ENCODE measurements at places on chromosomes 1 and 21. TPM values are rescaled to one million over a fixed set of nuclear protein-coding genes. Genes with fewer than 3 reads are reported as not detected.

DNA sequence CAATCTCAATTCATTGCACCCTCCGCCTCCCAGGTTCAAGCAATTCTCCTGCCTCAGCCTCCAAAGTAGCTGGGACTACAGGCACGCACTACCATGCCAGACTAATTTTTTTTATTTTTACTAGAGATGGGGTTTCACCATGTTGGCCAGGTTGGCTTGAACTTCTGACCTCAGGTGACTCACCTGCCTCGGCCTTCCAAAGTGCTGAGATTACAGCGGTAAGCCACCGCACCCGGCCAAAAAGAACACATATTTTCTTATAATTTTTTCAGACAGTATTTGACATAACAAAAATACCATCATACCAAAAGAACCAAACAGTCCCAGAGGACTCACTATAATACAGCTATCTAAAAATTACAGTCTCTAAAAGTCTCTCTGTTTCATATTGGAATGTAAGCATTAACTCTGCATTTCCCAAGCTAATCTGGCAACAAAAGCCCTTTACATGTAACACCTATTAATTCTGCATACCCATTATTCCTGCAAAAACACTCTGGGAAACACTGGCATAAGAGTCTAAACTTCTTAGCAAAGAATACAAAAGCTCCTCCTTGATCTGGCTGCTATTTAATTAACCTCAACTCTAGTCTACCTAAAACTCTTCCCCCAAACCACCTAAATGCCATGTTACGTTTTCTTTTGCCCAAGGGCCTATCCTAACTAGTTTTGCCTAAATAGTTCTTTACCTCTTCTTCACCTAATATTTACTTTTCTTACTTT, 26.9 kb downstream of the WDR26 start:
- no peak for DNase-seq
- H3K27me3 ChIP-seq = no peaks in the 10 kb centered on the region
- no peaks in the 10 kb centered on the region for H3K4me1 ChIP-seq
- H3K36me3 ChIP-seq = peaks cover 43% of the 10 kb centered on the region
- H3K27ac ChIP-seq = no peak overlapping the region
- no peak overlapping the region for H3K4me3 ChIP-seq

DNA sequence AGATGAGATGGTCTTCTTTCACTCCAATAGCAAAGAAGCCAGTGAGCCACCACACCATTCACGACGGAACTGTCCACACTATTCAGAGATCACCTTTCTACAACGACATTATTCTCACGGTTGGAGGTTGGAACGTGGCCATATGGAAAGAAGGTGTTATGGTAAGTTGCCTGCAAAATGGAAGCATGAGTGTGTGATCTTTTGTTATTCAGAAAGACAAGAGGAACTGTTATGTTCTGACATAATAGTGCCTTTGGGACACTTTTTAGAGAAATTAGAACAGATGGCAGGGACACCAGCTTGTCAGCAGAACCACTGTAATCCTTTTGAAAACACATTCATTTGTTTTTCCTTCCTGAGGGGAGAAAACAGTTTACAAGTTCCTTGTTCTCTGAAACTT, 75.8 kb upstream of the MCOLN3 start:
- DNase-seq = peak; percentile 54
- H3K36me3 ChIP-seq = no peaks in the 10 kb centered on the region
- H3K4me1 ChIP-seq = no peaks in the 10 kb centered on the region
- H3K4me3 ChIP-seq = no peak overlapping the region
- H3K27me3 ChIP-seq = no peaks in the 10 kb centered on the region

DNA sequence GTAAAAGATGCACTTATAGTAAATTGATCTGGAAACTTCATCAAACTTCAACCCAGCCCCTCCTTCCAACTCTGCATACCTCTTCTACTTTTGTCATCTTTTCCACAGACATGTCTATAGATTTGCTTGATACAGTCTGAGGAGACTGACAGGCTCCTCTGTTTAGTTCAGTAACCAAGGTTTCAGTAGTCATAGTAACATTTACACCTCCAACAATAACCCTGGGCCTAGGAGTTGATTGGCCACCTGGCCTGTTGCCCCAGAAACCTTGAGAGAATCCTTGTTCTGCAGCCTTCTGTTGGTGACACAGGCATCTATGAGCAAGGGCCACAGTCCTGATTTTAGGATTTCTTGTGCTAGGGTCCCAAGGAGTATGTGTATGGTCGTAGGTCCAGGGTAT, at the start of gene CFAP141:
Gene CFAP141, minus strand, starts transcription at position 138 of the 400 bp plus-strand sequence. Its CDS starts 26 bp downstream, at position 112.
- no peak for DNase-seq
- H3K4me1 ChIP-seq = no peaks in the 10 kb centered on the region
- no peak within 1 kb of the TSS for H3K4me3 ChIP-seq
- peaks cover 47% of the 10 kb centered on the region for H3K36me3 ChIP-seq
- no peak within 1 kb of the TSS for H3K27ac ChIP-seq
- H3K27me3 ChIP-seq = no peaks in the 10 kb centered on the region

FCRL3 gene
- not detected for total RNA-seq

SLFNL1 gene
- total RNA-seq = 0.59 TPM

GRCh38 chr1:66311628-66312027, 222.3 kb upstream of the SGIP1 start:
- no peaks in the 10 kb centered on the region for H3K36me3 ChIP-seq
- no peak overlapping the region for H3K4me3 ChIP-seq
- no peaks in the 10 kb centered on the region for H3K27me3 ChIP-seq
- H3K27ac ChIP-seq = no peak overlapping the region

ANGPTL3 gene
- not detected for total RNA-seq

GRCh38 chr1:236204039-236204438, 61.7 kb downstream of the GPR137B start:
- DNase-seq = no peak
- peaks cover 10% of the 10 kb centered on the region for H3K4me1 ChIP-seq
- H3K27ac ChIP-seq = peak overlapping the region; percentile 40
- no peaks in the 10 kb centered on the region for H3K36me3 ChIP-seq
- no peaks in the 10 kb centered on the region for H3K27me3 ChIP-seq

GRCh38 chr1:79497193-79497773, 490.8 kb upstream of the ADGRL4 start:
- no peaks in the 10 kb centered on the region for H3K36me3 ChIP-seq
- no peak overlapping the region for H3K27ac ChIP-seq
- no peaks in the 10 kb centered on the region for H3K27me3 ChIP-seq
- no peak for DNase-seq
- H3K4me3 ChIP-seq = no peak overlapping the region

- peaks cover 45% of the 10 kb centered on the region for H3K36me3 ChIP-seq
- no peak overlapping the region for H3K4me3 ChIP-seq
- no peak for DNase-seq
- peaks cover 14% of the 10 kb centered on the region for H3K27me3 ChIP-seq
Measured at GRCh38 chr1:1351511-1352427, 2.6 kb upstream of the DVL1 start.

FALEC gene
- 1.2 TPM for total RNA-seq

DNA sequence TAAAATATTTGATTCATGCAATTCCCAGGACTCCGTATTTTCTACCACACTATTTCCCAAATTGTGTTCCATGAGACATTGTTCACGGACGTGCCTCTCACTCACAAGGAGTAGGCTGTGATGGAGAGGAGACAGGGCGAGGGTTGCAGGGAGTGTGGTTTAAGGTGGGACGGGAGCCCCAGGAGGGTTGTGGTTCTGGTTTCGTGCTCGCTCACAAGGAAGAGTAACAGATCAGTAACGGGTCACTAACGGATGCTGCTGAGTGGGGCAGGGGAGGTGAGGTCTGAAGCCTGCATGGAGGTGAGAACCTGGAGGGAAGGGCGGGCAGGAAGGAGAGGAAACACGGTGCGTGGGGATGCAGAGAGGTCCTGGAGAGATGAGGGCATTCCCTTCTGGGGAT, 28.8 kb downstream of the TFF3 start:
- no peak overlapping the region for H3K4me3 ChIP-seq
- no peaks in the 10 kb centered on the region for H3K27me3 ChIP-seq
- peaks cover under 1% of the 10 kb centered on the region for H3K4me1 ChIP-seq
- peaks cover 66% of the 10 kb centered on the region for H3K36me3 ChIP-seq
- H3K27ac ChIP-seq = no peak overlapping the region

DNA sequence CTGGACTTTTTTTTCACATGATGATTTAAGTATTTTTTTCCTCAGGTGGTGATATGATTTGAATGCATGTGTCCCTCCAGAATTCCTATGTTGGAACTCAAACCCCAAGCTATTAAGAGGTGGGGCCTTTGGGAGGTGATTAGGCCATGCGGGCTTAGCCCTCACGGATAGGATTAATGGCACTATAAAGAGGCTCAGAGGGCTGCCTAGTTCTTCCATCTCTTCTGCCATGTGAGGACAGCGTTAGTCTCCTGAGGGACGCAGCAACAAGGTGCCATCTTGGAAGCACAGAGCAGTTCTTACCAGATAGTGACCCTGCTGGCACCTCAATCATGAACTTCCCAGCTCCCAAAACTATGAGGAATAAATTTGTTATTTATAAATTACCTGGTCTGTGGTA, 18.3 kb upstream of the RBBP5 start:
- H3K27ac ChIP-seq = no peak overlapping the region
- H3K27me3 ChIP-seq = no peaks in the 10 kb centered on the region
- H3K4me1 ChIP-seq = peaks cover 7% of the 10 kb centered on the region
- H3K36me3 ChIP-seq = no peaks in the 10 kb centered on the region

PALMD gene
- total RNA-seq = 12.1 TPM

DNA sequence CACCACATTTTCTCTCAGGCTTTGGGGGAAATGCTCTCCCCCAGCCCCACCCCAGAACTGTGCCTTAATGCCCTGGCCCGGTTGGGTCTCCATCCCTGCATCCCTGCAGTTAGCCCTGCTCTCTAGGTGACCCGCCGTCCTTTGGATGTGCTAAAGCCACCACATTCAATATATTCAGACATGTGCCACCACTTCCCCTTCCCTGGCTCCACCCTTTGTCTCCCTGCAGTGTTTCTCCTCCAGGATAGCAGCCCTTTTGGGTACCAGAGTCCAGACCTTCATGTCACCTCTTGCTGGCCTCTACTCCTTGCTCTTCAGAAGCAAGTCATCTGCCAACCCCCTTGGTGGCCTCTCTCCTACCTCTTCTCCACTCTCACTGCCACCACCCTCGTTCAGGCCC, 41.8 kb downstream of the RUNX1 start:
- H3K27ac ChIP-seq = no peak overlapping the region
- H3K4me3 ChIP-seq = no peak overlapping the region
- no peaks in the 10 kb centered on the region for H3K4me1 ChIP-seq
- no peaks in the 10 kb centered on the region for H3K36me3 ChIP-seq
- no peaks in the 10 kb centered on the region for H3K27me3 ChIP-seq

GUCA2B gene
- total RNA-seq = not detected

GRCh38 chr1:206952171-206952570, 5.9 kb upstream of the PIGR start:
- no peak overlapping the region for H3K27ac ChIP-seq
- H3K4me3 ChIP-seq = no peak overlapping the region
- no peaks in the 10 kb centered on the region for H3K36me3 ChIP-seq

DNA sequence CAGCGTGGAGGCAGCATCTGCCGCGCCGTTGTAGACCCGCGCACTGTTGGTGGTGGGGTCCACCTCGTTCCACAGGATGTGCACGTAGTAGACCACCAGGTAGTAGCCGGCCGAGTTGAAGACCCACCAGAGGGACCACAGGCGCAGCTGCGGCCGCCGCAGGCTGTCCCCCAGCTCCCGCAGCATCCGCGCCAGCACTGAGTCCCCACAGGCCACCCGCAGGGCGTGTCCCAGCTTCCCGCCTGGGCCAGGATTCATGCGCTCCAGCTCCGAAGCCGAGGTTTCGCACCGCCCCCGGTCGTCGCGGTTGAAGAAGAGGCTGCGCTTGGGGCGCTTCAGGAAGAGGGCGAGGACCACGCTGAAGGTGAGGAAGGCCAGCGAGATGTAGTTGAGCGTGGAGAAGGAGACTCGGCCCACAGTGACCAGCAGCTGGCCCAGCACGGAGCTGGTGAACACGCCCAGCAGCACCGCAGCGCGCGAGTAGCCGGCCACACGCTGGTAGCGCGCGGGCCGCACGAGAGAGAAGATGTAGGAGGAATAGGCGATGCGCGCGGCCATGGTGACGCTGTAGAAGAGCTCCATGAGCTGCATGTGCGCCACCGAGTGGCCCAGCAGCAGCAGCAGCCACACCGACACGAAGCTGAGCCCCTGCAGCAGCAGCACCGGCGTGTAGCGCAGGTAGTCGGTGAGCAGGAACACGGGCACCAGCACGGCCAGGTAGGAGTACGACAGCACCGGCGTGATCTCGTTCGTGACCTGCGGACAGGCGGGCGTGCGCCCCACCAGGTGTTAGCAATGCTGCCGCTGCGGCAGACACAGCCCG, 10.6 kb downstream of the SLC19A1 start:
- DNase-seq = no peak
- peaks cover 36% of the 10 kb centered on the region for H3K4me1 ChIP-seq
- H3K27ac ChIP-seq = no peak overlapping the region

TPTE gene
- not detected for total RNA-seq

Data from spinal cord (tissue), 10 donors.